K562 (cell line): ENCODE measurements at places on chromosomes 1 and 21.

DNA sequence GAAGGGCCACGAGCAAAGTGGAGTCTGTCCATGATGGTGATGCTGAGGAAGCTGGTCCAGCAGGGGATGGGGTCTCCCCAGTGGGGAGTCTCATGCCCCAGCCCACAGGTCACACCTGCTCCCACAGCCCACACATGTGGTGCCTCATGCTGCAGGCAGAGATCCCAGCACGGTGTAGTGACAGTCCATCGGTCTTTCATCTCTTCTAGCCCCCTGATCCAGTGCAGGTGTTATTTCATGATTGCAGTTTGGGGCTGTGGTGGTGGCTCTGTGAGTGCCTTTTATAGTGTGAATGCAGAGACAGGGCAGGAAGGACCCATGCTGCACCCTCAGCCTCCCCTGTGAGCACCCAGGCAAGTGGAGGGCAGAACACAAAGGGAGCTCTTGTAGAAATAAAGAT, 45.0 kb downstream of the UBASH3A start:
- no peak for DNase-seq
- H3K36me3 ChIP-seq: no peaks in the 10 kb centered on the region
- H3K4me3 ChIP-seq: no peak overlapping the region
- no peak overlapping the region for H3K27ac ChIP-seq
- peaks cover 13% of the 10 kb centered on the region for H3K4me1 ChIP-seq

- no peak overlapping the region for H3K4me3 ChIP-seq
- no peaks in the 10 kb centered on the region; the same call in 2 of the 3 replicates for H3K27me3 ChIP-seq
- H3K4me1 ChIP-seq: no peaks in the 10 kb centered on the region
- no peak for DNase-seq
Observed at GRCh38 chr1:113455374-113455773, 65.1 kb downstream of the MAGI3 start.

- H3K36me3 ChIP-seq: peaks cover 65% of the 10 kb centered on the region
- no peaks in the 10 kb centered on the region for H3K4me1 ChIP-seq
- no peak overlapping the region for H3K27ac ChIP-seq
- no peak for DNase-seq
- H3K4me3 ChIP-seq: no peak overlapping the region
- no peaks in the 10 kb centered on the region for H3K27me3 ChIP-seq
Observed at GRCh38 chr21:25756190-25756932, 21.6 kb downstream of the GABPA start.

DNA sequence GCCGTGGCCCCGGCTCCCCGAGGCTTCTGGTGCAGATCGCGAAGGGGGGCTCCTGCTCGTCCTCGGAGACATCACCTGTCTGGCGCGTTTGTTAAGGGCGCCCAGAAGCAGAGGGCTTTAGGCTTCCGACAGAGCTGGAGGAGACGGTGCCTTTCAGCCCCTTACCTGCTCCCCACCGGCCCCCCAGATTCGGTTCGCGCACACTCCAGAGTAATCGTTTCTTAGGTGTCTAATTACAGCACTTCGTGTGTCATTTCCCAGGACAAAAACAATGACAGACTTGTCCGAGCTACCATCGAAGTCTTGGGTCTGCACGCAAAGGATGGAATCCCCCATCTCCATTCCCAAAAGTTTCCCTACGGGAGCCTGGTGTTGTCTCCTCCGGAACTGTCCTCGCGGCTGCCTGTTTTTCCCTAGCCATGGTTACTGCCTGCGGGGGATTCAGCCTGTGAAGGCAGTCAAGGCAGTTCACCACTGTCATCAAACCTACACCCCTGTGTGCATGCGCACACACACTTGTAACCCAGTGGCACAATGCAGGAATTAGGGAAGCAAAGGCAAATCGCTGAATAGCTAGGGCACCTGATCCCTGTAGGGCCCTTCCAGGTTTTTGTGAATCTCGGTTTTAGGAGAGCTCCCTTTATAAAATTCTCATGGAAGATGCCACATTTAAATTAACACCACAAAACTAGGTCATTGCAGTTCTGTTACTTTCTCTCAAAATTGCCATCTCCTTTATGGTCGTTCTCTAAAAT, 738 bp upstream of the CDC42BPA start:
- H3K36me3 ChIP-seq: no peaks in the 10 kb centered on the region
- peak overlapping the region; percentile 77 for H3K4me3 ChIP-seq
- H3K27ac ChIP-seq: peak overlapping the region; percentile 88

- H3K4me3 ChIP-seq: no peak overlapping the region
- H3K27ac ChIP-seq: no peak overlapping the region
- no peaks in the 10 kb centered on the region for H3K36me3 ChIP-seq
- H3K4me1 ChIP-seq: no peaks in the 10 kb centered on the region
Observed at GRCh38 chr1:112059679-112060078, 70.2 kb upstream of the KCND3 start.

- no peak for DNase-seq
- H3K27ac ChIP-seq: no peak overlapping the region
- no peaks in the 10 kb centered on the region for H3K36me3 ChIP-seq
- no peak overlapping the region for H3K4me3 ChIP-seq
Observed at GRCh38 chr1:55441489-55441888, 226.3 kb upstream of the USP24 start.

GRCh38 chr1:172851077-172851476, 192.2 kb downstream of the FASLG start:
- H3K27me3 ChIP-seq: no peaks in the 10 kb centered on the region
- no peak for DNase-seq
- H3K36me3 ChIP-seq: no peaks in the 10 kb centered on the region
- no peak overlapping the region for H3K27ac ChIP-seq
- no peak overlapping the region for H3K4me3 ChIP-seq

DNA sequence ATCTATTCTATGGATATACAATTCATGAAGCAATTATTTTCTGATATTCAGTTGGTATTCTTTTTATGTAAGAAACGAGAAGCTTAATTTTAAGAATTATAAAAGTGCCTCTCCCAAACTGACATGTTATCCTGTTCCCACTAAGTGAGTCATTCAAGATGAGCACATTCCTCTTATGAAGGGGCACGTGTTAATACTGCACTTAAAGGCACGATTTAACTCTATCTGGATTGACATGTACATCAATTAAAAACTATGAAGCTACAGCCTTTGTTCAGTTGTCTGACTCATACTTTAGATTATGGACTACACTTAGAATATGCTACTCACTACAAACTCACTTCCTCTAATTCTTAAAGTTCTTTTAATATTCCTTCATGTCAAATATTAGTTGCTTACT, 111.6 kb downstream of the CYYR1 start:
- no peak overlapping the region for H3K4me3 ChIP-seq
- H3K27ac ChIP-seq: no peak overlapping the region
- DNase-seq: no peak
- H3K36me3 ChIP-seq: no peaks in the 10 kb centered on the region
- no peaks in the 10 kb centered on the region for H3K27me3 ChIP-seq

DNA sequence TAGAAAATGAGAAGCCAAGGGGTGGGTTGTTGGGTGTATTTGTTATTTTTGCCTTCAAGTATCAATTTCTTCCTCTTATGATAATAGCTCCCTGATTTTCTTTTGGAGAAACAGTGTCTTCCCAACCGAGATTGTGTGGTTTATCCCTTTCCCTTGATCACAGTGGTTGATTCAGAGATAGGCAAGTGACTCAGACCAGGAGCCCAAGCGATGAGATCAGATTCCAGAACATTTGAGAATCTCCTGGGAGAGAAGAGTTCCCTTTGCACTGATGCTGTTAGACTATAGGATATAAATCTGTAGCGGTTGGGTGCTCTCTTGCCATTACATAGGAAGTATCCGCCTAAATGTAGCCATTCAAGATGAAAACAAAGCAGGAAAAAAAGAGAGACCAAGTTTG, 90.1 kb upstream of the WDR26 start:
- peaks cover 5% of the 10 kb centered on the region; the same call in 1 of the 2 replicates for H3K4me1 ChIP-seq
- no peak for DNase-seq
- H3K36me3 ChIP-seq: no peaks in the 10 kb centered on the region
- peaks cover 22% of the 10 kb centered on the region for H3K27me3 ChIP-seq
- H3K4me3 ChIP-seq: no peak overlapping the region

DNA sequence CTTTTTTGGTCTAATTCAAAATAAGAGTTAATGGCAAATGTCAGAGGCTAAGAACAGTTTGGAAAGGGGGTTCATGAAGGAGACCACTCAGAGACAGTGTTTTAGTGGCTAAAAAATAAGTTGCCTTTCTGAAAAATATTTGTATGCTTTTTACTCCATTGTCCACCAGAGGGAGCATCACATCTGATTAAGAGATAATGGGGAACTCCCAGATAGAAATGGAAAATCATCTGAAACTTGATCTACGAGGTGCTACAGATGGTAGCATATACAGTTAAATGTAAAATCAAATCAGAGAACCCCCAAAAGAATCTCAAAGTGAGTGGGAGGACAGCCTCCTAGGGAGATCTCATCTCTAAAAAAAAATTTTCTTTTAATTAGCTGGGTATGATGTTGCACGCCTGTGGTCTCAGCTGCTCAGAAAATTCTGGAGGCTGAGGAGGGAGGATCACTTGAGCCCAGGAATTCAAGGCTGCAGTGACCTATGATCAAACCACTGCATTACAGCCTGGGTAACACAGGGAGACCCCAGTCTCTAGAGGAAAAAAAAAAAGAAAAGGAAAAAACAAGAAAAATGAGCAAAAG, 9.7 kb downstream of the SMYD3 start:
- no peak overlapping the region for H3K4me3 ChIP-seq
- peaks cover 2% of the 10 kb centered on the region; the same call in 1 of the 3 replicates for H3K4me1 ChIP-seq
- no peaks in the 10 kb centered on the region for H3K27me3 ChIP-seq

GRCh38 chr1:8362701-8363101, 44.8 kb downstream of the SLC45A1 start:
- no peak overlapping the region for H3K27ac ChIP-seq
- H3K27me3 ChIP-seq: no peaks in the 10 kb centered on the region
- H3K36me3 ChIP-seq: peaks cover 61% of the 10 kb centered on the region; the same call in 2 of the 3 replicates
- H3K4me3 ChIP-seq: no peak overlapping the region
- no peak for DNase-seq

DNA sequence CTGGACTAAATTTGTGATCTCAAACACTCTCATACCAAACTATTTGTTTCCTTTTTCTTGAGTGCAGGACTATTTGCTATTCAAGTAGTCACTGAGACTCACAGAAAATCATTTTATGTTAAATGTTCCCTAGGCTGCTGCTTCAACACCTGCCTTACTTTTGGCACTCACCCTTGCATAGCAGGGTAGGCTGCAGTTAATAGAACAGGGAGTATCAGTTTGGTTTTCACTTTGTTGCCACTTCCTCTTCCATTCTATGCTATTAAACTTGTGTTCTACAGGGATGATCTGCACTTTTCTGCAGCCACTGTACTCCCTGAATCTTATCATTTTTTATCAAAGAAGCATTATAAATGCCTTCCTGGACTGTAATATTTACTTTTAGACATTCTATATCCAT, 148.7 kb upstream of the PRMT6 start:
- no peaks in the 10 kb centered on the region for H3K27me3 ChIP-seq
- H3K4me1 ChIP-seq: no peaks in the 10 kb centered on the region
- no peak for DNase-seq
- no peaks in the 10 kb centered on the region for H3K36me3 ChIP-seq
- H3K4me3 ChIP-seq: no peak overlapping the region

GRCh38 chr21:36709030-36709867, 10.3 kb downstream of the SIM2 start:
- DNase-seq: no peak
- H3K27me3 ChIP-seq: peaks cover 65% of the 10 kb centered on the region
- no peak overlapping the region for H3K27ac ChIP-seq
- H3K4me1 ChIP-seq: no peaks in the 10 kb centered on the region
- H3K4me3 ChIP-seq: no peak overlapping the region

- H3K4me3 ChIP-seq: no peak overlapping the region
- no peak overlapping the region for H3K27ac ChIP-seq
- DNase-seq: no peak
- H3K27me3 ChIP-seq: peaks cover 31% of the 10 kb centered on the region; the same call in 2 of the 3 replicates
- no peaks in the 10 kb centered on the region for H3K36me3 ChIP-seq
- no peaks in the 10 kb centered on the region for H3K4me1 ChIP-seq
Observed at GRCh38 chr1:7263021-7263960, 478.0 kb downstream of the CAMTA1 start.

- DNase-seq: no peak
- no peak overlapping the region for H3K27ac ChIP-seq
- H3K4me1 ChIP-seq: no peaks in the 10 kb centered on the region
- H3K36me3 ChIP-seq: peaks cover 61% of the 10 kb centered on the region
Observed at GRCh38 chr1:100903777-100904176, 7.9 kb downstream of the SLC30A7 start.

GRCh38 chr1:243315893-243316292, 60.1 kb downstream of the SDCCAG8 start:
- H3K4me1 ChIP-seq: no peaks in the 10 kb centered on the region
- DNase-seq: no peak
- H3K4me3 ChIP-seq: no peak overlapping the region
- H3K27ac ChIP-seq: no peak overlapping the region
- no peaks in the 10 kb centered on the region for H3K27me3 ChIP-seq

GRCh38 chr1:16081636-16082035, 8.2 kb upstream of the FAM131C start:
- no peaks in the 10 kb centered on the region for H3K36me3 ChIP-seq
- peaks cover 6% of the 10 kb centered on the region; the same call in 2 of the 3 replicates for H3K4me1 ChIP-seq
- H3K27ac ChIP-seq: no peak overlapping the region
- no peak for DNase-seq

GRCh38 chr1:198491596-198491995, 48.9 kb downstream of the ATP6V1G3 start:
- H3K36me3 ChIP-seq: no peaks in the 10 kb centered on the region
- H3K4me3 ChIP-seq: no peak overlapping the region
- no peaks in the 10 kb centered on the region for H3K27me3 ChIP-seq
- no peak overlapping the region for H3K27ac ChIP-seq
- no peak for DNase-seq

- H3K4me1 ChIP-seq: no peaks in the 10 kb centered on the region
- no peak for DNase-seq
- no peak overlapping the region for H3K27ac ChIP-seq
Observed at GRCh38 chr1:21742578-21742977, 40.4 kb downstream of the USP48 start.

GRCh38 chr1:117564227-117565075, 41.4 kb upstream of the TENT5C start:
- H3K27ac ChIP-seq: no peak overlapping the region
- no peaks in the 10 kb centered on the region for H3K27me3 ChIP-seq
- DNase-seq: no peak
- H3K4me1 ChIP-seq: peaks cover 19% of the 10 kb centered on the region
- H3K36me3 ChIP-seq: no peaks in the 10 kb centered on the region

DNA sequence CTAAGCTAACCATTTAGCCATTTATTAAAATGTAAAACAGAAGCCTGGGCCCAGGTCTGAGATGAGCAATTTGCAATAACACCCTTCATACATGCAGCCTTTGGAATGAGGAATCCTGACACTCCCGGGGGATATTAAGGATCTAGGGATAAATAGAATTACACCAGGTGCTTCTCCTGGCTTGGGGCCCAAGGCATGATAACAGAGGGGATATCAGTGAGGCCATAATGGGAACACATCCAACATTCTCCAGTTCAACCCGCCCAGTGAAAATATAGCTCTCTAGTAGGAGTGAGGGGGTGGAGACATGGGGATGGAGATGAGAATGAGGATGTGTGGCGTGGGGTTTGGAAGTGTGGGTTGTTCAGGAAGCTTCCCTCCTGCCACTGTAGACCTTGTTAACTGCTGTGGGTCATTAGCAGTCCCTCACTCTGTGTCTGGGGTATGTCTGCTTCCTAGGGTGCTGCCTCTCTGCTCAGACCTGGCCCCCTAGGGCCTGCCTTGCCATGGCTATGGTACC, 57.9 kb upstream of the KANK4 start:
- H3K36me3 ChIP-seq: no peaks in the 10 kb centered on the region
- H3K4me1 ChIP-seq: no peaks in the 10 kb centered on the region
- H3K27me3 ChIP-seq: peaks cover 14% of the 10 kb centered on the region
- no peak for DNase-seq
- no peak overlapping the region for H3K4me3 ChIP-seq
